Hypothalamus (tissue), 51 donors: ENCODE measurements at places on chromosomes 1 and 21.

DNA sequence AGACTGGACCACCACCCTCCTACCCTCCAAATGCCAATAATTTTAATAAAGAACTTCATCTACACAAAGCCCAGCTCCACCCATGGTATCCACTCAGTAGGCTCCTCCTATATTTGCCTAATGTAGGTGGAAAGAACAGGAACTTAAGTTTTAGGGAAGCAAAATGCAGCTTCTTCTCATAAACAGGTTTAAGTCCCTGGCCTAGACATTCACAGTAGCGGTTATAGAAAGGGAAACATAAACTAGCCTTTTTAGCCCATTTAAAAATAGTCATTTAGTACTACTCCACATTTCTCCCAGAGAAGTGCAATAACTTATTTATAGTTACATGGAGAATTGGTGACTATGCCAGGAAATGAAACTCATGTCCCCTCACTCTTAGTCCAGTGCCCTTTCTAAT, 56.6 kb upstream of the CPLANE2 start:
- no peak for DNase-seq

DNA sequence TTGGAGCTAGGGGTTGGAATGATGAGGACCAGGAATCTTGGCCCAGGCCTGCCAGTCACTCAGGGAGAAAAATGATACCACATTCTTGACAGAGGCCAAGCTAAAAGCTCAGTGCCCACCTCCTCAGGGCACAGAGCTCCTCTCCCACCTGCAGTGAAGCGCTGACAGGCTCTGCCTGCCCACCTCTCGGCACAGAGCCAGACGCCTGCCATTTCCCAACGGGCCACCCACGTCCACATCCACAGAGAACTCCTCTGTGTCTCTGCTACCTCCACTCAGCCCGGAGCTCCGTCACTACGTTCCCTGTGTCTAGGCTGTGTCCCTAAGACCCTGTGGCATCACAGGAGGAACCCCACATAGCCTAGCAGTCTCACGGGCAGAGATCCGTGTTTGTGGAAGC, 60.8 kb downstream of the MRPL37 start:
- DNase-seq = peak; percentile 27

DNA sequence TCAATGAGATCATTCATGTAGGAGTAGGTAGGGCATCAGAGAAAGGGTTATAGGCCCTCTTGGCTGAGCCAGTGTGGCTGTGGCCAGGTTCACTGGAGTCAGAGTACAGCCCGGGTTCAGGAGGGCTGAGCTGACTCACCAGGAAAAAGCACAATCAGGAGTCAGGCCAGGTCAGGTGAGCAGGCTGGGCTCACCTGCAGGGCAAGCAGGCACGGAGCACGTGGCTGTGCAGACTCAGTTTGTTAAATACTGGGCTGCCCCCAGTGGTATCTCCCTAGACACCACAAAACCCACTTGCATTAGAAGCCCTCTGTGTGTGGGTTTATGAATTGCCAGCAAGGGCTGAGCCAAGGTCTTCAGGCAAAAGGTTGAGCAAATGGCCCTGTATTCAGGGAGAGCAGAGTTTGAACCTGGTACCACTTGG, 122.1 kb upstream of the SERBP1 start:
- DNase-seq = no peak

GRCh38 chr1:23736437-23737134, 6.7 kb upstream of the ELOA start:
- no peak for DNase-seq

DNA sequence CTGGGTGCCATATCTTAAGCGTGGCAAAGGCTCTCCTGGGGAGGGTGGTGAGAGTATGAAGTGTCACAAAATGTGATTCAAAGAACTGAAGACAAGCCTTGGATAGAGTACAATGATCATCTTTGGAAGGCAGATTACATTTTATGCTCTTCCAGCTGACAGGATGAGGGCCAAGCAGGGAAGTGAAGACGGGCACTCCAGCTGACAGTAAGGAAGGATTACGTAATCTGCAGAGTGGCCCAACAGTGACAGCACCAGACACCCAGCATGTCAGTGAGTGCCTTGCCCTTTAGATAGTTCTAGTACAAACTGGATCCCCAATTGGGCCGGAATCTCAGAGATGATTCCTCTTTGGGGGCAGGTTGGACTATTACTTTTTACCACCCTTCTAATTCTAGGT, 52.7 kb downstream of the UBE2T start:
- DNase-seq = no peak

DNA sequence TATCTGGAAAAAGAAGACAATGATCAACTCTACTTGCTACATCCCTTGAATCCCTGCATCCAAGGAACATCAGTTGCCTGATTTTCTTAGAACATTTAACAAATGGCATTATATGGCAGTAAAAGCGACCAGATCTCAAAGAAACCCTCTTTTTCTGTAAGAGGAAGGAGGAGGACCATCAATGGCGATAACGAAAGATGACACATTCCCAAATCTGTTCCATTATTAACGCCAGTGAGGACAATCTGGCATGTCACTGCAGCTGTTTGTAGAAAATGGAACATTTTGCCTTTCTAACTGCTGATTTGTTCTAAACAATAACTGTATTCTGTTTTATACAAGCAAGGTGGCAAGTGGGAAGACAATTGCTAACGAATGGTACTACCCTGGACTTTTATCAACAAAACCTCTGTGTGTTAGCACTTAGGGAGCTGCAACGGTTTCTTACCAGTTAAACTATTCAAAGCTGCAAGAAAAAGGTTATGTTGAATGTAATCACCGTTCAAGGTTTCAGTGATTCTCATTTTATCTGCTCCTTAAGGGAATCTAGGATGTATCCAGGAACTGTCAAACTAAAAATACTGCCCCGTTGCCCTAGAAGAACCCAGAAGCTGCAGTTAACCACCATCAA, 251.9 kb downstream of the SDCCAG8 start:
- DNase-seq = no peak

GRCh38 chr1:99843760-99844159, 6.4 kb upstream of the AGL start:
- DNase-seq = peak; percentile 17
